ENCODE measurements at places on chromosomes 2 and 18. TPM values are rescaled to one million over a fixed set of nuclear protein-coding genes. Genes with fewer than 3 reads are reported as not detected.

GRCh38 chr18:23784832-23785245, 95.6 kb downstream of the LAMA3 start:
- DNase-seq = peak; percentile 71

DNA sequence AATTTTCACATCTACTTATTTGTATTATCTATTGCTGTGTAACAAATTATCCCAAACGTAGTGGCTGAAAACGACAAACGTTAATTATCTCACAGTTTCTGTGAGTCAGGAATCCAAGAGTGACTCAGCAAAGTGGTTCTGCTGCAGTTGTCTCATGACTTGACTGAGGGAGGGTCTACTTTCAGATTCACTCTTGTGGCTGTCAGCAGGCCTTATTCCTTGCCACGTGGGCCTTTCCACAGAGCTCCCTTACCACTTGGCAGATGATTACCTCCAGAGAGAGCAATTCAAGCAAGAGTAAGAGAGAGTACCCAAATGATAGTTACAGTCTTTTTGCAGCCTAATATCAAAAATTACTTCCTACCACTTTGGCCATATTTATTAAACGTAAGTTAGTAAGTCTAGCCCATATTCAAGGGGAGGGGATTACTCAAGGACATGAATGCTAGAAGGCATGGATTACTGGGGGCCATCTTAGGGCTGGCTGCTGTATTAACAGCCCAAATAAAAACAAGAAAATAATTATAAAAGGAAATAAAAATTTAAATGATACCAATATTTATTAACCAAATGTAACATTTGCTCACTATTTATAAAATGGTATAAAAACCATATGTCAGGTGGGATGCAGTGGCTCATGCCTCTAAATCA, 48.7 kb upstream of the NBEAL1 start:
- peak; percentile 73 for DNase-seq

GRCh38 chr2:114864901-114865300, 422.5 kb downstream of the DPP10 start:
- DNase-seq = no peak

GRCh38 chr2:231709981-231710798, 1.9 kb downstream of the PTMA start:
- DNase-seq = peak; percentile 75

GRCh38 chr2:75574106-75574505, 13.4 kb upstream of the EVA1A start:
- peak; percentile 32 for DNase-seq

DNA sequence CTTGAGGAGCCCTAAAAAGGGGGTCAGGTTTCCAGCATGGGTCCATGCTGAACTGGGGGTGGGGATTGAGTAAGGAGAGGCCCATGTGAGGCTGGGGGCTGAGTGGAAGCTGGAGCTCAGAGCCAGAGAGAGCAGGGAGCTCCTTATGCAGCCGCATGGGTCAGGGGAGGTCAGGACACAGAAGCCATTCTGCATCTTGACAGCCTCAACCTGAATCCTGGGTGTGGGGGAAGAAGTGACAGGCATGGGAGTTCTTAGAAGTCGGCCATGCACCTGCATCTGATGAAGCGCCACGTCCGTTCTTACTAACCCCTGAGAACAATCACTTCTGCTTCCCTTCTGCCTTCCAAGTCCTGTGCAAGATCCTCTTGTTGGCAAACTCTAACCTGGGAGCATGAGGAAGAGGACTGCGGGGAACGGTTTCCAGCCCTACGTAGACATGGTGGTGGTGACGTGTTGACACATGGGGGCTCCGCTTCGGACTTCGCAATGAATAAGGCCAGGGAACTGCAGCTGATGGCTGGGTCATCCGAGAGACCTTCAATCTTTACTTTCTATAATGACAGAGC, 22.3 kb downstream of the GNLY start:
- no peak for DNase-seq

Gene RSAD2
- 0.63 TPM for total RNA-seq

DNA sequence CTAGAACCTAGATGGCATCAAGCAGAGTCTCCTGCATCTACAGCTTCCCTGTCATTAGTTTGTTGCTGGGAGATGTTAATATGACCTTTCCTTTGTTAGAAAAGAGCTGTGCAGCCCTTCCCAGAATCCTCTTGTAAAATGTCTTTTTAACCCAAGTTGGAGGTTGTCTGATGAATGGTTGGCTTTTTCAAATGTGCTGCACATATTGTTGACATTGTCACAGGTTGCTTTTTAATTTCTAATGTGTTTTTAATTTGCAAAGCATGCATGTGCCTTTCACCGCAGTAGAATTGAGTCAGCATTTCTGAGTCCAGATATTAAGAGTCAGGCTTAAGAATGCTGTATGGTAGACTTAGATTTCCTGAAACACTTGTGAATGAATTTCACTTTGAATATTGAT, 120.8 kb downstream of the GREB1L start:
- no peak for DNase-seq

Gene ARHGAP25
- total RNA-seq = 0.36 TPM

Gene SCYGR8
- total RNA-seq = not detected

GRCh38 chr2:54818226-54818625, 94.8 kb downstream of the EML6 start:
- no peak for DNase-seq

DNA sequence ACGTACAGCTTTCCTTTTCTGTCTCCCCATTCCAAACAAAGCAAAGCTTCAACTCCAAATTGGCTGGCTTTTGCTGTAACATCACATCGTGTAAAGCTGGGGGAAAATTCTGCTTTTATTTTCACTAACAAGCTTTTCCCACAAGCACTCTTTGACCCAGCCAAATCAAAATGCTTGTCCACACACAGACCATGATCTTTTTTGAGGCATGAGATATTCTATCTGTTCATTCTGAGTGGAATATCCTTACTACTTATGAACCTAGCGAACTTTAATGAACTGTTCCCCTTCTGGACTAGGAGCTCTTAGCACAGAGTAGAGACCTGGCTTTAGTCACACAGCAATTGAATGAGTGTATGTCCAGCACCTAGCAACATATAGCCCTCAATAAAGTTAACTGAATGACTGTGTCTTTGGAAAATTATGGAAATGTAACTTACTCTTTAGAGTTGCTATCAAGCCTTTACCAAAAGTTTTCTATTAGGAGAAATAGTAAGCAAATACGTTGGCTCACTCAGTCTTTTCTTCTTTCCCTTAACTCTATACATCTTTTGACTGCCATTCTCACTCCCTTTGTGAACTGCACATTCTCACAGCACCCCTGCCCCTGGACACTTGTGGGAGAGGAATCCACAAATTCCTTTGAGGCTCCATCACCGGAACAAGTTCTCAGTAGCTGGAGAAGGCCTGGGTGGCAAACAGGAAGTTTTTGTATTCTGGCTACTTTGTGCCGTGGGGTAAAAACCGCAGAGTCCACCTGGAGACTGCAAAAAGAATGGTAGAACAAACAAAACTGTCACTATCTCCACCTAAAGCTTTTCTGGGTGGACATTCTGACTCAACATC, 1.3 kb upstream of the UBE2E3 start:
- peak; percentile 63 for DNase-seq

GRCh38 chr2:188187726-188188125, 103.9 kb upstream of the GULP1 start:
- no peak for DNase-seq

GRCh38 chr2:238691596-238692491, 156.0 kb upstream of the TWIST2 start:
- no peak for DNase-seq

Gene IL36A
- 2.0 TPM for total RNA-seq
